ENCODE measurements at places on chromosomes 13 and 19.

- peak; percentile 85 for DNase-seq
Observed at GRCh38 chr19:4474514-4475022, 2.5 kb downstream of the HDGFL2 start.

DNA sequence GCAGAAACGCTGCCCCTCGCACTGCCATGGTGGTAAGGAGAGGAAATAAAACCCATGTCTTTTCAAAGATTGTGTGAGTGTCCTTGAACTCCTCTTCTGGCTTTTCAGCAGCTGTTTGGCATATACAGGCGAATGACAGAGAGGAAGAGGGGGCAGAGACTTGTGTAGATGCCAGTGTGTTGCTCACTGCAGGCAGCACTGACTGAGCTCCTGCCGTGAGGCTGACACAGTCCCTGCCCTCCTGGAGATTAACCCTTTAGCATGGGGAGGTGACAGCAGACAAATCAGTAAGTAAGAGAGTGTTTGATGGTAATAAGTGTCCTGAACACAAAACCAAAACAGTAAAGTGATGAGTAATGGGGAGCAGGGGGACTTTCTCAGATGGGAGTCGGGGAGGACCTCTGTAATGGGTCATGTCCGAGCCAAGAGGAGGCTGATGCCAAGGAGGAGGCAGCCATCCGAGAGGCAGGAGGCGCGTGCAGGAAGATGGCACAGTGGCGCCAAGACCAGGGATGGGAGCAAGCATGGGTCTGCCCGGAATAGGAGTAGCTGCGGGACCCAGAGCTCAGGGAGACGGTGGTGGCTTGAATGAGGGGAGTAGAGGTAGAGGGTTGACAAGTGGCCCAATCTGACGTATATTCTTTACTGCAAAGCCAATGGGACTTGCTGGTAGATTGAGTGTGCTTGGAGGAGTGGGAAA lies 182.2 kb downstream of the FOXO1 start:
- no peak for DNase-seq

DNA sequence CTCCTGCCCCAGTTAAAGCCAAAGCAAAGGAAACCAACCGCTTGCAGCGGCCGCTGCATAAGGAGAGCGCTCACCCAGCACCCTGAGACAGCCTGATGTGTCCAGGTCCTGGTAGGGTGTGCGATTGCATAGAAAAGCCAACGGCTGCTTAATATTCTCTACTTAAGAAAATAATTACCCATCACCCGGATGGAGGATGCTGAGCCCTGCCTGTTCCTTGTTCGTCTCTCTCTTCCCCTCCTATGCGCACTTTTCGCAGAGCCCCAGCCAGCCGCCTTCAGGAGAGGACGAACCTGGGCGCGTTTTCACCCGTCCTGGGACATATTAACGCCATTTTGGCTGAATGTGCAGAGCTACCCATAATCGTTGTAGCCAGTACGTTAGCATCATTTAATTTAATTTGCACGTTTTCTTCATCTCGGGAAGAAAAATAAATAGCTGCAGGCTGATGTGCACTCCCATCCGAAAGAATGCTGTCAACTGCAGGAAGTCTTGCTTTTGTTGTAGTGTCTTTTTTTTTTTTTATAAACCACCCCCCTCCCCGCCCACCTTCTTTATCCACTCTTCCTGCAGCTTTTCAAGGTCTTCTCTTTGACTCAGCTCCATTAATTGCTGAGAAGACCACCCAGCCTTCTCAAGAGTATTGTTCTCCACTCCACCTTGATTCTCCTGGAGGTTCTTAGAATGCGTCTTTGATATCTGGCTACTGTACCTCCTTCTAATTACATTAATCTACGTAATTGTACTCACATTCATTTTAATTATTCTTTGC lies 214.5 kb downstream of the TEX29 start:
- no peak for DNase-seq

DNA sequence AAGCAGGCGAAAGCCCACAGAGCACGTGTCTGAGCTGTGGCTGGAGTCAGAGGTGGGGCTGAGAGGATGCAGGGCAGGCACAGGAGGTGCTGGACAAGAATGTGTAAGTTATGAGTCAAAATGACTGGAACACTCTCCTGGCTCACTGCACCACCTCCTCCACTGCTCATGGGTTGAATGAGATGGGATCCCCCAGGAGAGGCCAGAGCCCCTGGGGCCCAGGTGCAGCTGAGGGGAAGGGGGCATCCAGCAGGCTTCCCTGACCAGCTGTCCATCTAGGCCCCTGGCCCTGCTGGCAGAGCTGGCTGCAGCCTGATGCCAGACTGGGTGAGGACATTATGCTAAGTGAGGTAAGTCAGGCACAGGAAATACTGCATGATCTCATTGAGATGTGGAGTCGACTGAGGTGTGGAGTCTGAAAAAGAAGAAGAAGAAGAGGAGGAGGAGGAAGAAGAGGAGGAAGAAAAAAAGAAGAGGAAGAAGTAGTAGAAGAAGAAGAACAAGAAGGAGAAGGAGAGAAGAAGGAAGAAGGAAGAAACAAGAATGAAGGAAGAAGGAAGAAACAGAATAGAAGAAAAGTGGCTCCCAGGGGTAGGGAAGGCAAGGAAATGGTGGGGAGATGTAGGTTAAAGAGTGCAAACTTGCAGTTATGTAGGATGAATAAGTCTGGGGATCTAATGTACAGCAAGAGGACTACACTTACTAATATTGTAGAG lies 747.4 kb downstream of the UQCRFS1 start:
- no peak for DNase-seq

DNA sequence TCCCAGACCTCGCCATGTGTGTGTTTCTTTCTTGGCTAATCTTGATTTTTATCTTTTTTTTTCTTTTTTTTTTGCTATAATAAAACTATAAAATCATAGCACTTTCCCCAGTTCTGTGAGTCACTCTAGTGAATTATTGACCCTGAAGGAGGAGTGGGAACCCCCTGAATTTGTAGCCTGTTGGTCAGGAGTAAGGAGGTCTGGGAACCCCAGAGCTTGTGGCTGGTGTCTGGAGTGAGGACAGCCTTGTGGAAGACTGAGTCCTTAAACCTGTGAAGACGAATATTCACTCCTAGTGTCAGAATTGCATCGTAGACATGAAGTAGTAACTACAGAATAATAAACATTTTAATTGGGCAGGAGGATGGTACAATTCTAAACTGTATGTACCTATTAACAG lies 7.4 kb downstream of the EID2B start:
- DNase-seq = no peak

- no peak for DNase-seq
Observed at GRCh38 chr13:99821741-99822140, 149.8 kb downstream of the ZIC5 start.

DNA sequence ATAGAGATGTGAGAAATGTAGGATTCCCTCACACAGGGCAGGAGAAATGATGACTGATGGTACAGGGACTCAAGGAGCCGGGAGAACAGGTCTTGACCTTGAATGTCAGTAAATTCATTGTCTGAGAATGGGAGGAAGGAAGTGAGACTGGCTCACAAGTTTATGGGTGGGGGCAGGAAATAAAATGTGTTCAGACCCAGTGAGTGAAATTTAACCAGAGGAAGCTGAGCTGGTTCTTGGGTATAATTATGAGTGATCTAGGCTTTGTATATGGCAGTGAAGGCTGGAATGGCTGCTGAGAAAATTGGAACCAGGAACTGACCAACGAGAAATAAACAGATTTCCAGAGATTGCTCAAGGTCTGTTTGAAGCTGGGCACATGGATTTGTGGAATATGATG lies 6.3 kb upstream of the IGSF23 start:
- DNase-seq = no peak

DNA sequence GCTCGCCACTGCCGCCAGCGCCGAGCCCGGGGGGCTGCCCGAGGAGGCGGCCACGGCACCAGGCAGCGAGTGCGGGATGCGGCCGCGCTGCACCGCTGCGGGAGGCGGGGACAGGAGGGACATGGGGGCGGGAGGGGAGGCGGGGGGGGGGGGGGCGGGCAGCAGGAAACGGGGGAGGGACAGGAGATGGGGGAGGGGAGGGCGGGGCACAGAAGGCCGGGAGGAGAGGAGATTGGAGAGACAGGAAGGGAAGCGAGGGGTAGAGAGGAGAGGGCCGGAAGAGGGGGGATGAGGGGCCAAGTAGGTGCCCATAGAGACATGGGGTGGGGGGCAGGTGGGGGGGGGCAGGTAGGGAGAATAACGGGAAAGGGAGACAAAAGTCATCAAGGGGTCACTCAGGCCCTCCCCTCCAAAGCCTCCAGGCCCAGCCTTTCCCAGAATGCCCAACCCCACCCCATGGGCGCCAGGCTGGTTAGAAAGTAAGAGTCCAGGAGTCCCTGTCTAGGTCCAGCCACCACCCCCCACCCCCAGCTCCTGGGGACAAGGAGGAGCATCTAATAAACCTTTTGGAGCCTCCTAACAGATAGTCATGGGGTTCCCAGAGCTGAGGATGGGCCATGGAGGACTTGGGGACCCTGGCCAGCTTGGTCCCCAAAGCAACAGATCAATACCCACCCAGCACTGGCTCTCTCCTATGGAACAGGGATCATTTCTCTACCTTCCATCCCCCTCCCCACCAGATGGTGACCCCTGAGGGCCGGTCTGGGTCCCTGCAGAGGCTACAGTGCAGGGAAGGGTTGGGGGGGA lies 9.5 kb downstream of the NR2F6 start:
- DNase-seq = peak; percentile 75

DNA sequence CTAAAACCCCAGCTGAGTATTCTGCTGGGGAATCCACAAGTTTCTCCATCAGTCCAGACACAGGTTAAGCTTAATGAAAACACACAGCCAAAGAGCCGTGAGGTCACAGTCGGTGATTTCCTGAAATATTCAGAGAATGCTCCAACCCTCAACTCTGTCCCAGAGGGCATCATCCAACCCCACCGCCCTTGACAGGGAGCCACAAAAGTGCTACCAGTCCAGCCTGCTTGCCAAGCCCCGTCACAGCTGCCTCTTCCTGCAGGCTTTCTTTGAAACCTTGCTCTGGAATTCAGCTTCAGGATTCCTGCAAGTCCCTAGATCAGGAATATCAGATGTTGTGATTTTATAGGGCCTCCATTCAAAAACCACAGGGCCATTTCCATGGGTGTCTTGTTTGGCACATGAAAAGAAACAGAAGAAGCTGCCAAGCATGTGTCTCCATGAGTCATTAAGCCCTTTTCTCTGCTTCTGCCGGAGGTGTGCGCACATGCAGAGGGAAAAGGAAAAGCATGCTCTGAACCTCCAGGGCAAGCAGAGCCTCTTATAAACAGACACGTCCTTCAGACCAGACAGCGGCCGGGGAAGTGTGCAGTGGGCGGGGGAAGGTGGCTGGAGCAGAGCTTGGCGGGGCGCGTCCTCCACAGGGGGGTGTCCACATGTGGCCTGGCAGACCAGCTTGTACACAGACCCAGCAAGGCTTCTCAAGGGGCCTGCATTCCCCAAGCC lies 164.7 kb downstream of the KATNAL1 start:
- DNase-seq = no peak

GRCh38 chr19:16402041-16402440 lies 69.7 kb downstream of the EPS15L1 start:
- no peak for DNase-seq

DNA sequence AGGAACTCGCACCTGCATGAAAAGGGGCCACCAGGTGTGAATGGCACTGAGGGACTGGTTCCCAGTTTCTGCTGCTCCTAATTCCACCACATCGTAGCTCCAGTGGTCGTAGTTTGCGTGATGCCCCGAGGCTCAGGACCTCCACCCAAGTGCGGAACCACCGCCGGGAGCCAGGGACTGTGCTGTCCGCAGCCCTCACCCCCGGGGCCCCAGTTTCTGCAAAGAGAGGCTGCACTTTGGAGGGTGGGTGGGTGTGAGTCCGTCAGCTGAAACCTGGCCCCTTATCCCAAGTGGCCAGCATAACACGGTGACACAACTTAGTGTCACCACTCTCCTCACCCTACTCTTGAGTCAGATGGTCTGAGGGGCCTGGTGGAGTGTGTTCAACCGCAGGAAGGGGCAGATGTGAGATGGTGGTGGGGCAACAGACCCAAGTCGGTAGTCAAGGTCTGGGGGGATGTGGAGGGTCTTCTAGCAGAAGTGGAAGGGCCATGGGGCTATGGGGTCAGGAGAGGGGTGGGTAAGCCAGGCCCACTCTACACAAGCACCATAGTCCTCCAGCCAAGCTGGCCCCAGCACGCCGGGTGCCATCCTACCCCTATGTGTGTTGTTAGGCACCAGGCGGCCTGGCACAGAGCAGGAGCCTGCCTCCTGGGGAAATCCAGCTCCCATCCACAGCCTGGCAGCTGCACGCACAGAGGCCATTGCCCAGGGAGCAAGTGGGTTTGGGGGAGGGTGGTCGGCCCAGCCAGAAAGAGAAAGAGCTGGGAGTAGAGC lies 1301.6 kb downstream of the UQCRFS1 start:
- DNase-seq = no peak

- no peak for DNase-seq
Observed at GRCh38 chr13:87872813-87873212, 201.6 kb downstream of the SLITRK5 start.

DNA sequence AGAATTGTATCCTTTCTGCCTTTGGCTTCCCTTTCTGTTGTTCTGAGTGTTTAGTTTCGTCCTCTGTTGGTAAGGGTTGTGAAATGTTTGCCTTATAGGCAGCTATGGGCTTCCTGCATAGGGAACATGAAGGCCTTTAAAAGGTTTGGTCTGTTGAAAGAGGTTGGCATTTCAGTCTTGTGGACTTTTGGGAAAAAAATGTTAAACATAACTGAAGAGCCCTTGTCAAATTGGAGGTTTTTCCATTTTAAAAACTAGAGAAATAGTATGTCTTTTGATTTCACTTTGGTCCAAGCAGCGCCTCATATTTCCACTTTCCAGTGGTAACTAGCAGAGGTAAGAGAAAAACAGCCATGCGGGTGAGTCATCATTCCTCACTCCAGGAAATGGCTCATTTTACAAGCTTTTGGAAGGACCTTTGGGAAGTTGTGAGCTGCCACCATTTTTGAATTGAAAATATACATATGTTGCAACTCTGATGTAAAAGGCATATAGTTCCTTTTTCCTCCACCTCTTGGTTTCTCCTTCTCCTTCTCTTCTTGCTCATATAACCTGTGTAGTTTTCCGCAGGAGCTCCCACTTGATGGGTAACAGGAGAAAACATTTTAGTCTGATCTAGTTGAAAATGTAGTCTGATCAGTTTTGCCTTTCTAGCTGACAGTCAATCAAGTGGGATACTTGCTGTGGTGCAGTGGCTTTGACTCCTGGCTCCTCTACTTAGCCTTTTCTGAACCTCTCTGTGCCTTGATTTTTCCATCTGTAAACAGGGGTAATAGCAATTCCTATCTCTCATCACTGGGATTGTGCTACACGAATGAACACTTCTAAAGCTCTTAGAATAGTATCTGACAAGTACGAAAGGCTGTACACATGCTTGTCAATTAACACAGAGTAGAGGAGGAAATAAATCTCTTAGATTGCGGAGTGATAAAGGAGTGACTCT lies 23.0 kb downstream of the GPC6 start:
- DNase-seq = no peak

- DNase-seq = no peak
Observed at GRCh38 chr19:53908106-53908934, 758 bp upstream of the CACNG7 start.

GRCh38 chr19:10209315-10209714 lies 14.6 kb upstream of the DNMT1 start:
- no peak for DNase-seq

Data from NCI-H2081 (cell line).